HAP-1 (cell line): ENCODE measurements at places on chromosomes 4 and X.

DNA sequence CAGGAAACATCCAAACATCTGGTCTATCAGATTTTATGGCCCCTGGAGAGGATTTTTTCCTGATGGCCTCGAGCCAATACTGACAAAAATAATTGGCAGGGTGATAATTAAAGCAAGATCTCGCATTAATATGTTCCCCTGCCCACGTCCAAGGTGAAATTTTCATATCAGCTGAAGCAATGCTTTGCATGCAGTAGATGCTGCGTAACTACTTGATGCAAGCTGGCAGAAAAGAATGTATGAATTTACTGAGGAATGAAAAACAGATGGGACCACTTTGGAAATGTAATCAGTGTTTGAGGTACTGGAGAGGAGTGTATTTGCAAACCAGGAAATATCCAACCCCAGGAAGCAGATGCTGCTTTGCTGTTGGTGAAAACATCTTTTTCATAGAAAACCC is 36.8 kb upstream of the REST start:
- no peak for DNase-seq

- no peak for DNase-seq
Measured at GRCh38 chr4:153620352-153620751, 63.7 kb upstream of the TLR2 start.

- DNase-seq, result no peak
Measured at GRCh38 chr4:158856852-158857251, 88.0 kb downstream of the FNIP2 start.

GRCh38 chr4:100289530-100289888 is 99.2 kb upstream of the DDIT4L start:
- DNase-seq, result no peak

DNA sequence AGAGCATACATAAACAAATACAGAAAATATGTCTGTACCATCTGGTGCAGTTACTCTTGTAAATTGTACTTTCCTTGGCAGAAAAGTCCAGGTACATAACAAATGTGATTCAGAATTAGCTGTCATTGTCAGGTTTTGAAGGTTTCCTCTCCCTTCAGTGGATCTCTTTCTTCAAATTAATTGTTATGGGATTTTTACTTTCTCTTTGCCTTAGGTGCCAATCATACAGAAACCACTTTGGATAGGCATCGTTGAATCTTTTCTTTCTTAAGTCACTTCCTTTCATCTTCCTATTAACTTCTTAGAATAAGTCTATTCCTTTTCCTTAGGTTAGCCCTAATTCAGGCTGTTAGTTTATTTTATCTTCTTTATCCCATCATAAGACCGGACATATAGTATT is 1992.1 kb upstream of the IGFBP7 start:
- DNase-seq, result no peak

- DNase-seq, result no peak
Measured at GRCh38 chr4:145019346-145019745, 78.7 kb downstream of the ANAPC10 start.

- no peak for DNase-seq
Measured at GRCh38 chrX:71168134-71168533, 23.5 kb downstream of the NLGN3 start.

DNA sequence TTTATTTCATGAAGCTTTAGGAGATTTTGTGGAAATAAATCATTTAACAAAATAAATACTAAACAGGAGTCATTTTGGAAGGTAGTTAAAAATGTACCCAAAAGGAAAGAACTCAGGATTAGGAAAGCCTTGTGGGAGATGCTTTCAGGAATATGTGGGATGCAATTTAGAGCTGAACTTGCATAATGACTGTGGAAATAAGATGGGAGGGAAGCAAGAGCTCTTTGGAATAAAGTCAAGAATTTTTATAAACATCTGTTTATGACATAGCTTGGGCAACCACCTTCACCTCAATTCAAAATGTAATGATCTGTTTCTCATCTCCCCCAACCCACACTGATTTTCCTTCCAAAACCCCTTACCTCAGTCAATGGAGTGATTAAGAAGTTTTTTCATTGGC is 623.8 kb downstream of the FAT4 start:
- DNase-seq, result no peak

GRCh38 chr4:2792711-2793585 is at the start of gene SH3BP2:
TSS of gene SH3BP2 (plus strand) at chr4:2793085. CDS start at chr4:2820618, 27,533 bp downstream.
- peak; percentile 61 for DNase-seq

- DNase-seq, result no peak
Measured at GRCh38 chr4:112552668-112553067, 36.7 kb upstream of the NEUROG2 start.

- no peak for DNase-seq
Measured at GRCh38 chrX:125204681-125205132, 115.0 kb upstream of the TEX13C start.

GRCh38 chrX:81206476-81206875 is 4.6 kb downstream of the SH3BGRL start:
- DNase-seq, result no peak

DNA sequence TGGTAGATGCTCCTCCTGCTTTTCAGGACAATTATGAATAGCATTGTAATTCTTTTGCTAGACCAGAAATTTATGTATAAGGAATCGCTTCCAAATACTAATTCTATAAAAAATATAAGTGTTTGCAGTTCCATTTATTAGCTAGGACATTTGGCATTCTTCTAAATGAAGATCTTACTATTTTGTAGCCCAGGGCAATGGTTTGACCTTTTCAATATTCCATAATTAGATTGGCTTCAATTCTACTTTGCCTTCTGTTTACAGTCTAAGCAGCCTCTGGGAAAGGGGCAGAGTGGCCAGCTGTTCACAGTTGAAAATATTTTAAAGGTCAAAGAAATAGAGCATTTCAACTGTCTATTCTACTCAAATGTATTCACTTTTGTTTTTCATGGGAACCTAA is 912.1 kb upstream of the GRIA3 start:
- DNase-seq, result no peak

DNA sequence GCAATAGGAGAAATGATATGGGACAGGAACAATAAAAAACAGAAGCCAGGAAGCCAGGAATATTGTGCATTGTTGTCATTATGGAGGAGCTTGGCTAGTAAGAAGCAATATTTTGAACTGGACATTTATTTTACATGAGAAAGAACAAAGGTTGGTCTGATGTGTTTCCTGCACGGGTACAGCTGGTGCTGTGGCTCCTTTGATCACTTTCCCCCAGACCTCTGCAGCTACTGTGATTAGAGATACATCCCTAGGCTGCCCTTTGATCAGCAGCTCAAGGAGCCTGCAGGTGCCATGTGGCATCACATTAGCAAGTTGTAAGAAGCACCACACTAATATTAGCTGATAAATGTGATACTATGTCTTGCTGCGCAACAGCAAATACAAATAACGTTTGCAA is 2.5 kb downstream of the PDGFC start:
- no peak for DNase-seq

DNA sequence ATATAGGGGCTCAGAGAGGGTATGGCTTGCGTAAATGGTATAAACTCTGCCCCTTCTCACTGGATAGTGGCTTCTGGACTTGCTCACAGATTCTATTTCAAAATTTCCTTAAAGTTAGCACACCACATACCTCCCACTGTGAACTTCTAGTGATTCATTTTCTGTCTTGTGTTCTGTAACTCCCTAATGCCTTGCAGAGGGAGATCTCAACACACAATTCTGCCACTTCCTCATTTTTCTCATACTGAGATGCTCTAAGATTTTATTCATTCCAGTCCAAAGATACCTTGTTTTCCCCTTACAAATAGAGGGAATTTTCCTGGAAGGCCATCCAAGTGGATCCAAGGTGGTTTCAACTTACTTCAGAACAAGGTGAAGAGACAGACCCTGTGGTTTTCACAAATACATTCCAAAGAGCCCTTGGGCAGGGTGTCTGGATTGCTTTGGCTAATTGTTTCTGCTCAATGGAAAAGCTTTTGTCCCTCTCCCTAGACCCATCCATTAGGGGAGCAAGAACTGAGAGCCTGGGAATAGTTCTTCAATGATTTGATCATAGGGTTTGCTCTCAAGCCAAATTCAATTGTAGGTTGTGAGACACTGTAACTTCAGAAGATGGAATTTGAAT is 52.1 kb upstream of the CAPN6 start:
- no peak for DNase-seq

DNA sequence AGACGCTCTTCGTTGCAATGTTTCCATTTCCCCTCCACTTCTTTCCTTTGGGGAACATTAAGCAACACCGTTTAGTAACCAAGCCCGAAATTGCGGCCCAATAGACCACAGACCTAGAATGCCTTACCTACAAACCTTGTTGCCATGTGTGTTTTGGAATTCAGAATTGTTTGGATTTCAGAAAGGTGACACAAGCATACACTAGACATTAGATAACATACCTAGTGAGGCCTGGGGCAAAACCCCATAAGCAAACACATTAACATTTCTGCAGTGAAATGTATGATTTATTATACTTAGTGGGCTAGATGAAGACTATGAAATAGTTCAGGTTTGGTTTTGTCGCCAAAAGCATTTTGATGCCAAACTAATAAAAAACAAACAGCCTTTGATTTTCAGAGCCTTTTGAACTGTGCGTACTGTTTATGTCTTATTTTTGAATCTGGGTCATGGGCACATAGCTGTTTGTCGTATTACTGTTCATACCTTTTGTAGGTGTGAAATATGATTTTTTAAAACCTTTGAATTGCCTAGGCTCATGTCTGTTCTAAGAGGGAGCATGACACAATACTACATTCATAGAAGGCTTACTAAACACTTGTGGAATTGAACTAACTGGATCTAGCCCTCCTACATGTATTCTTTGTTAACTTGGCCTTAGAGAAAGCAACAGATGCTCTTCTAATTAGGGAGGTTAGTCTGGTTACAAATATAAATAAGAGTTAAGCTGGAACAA is 88.6 kb upstream of the TMEM164 start:
- no peak for DNase-seq

DNA sequence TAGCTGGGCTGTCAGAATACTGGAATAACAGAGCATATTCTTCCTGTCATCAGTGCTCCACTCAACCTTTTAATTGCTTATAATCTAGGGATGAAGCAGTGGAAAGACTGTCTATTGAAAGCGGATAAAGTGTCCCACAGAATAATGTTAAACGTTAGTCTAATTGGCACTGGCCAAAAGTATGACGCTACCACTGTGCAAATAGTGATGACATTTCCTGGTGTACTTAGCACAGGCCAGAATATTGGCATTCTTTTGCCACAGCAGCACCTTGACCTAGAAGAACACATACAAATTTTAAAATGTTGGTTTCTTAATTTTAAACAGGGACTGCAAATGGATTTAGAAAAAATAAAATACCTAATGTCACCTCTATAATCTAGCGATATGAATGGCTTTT is 635.2 kb upstream of the SPANXN1 start:
- DNase-seq, result no peak

DNA sequence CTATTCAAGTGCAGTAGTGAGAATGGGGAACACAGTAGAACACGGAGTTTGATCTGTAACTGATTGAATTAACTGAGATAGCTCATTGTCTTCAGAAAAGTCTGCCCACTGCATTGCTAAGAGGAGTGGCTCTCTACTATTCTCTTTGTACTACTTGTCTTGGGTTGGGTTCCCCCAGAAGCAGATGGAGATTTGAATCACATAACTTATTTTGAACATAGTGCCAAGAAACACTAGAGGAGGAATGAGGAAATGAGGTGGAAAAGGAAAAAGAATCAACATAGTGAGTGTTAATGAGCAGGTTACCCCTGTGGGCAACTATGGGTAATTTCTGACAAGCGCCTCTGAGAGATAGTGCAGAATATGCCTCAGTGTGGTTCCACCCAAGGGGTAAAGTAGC is 362.7 kb downstream of the STIM2 start:
- no peak for DNase-seq

DNA sequence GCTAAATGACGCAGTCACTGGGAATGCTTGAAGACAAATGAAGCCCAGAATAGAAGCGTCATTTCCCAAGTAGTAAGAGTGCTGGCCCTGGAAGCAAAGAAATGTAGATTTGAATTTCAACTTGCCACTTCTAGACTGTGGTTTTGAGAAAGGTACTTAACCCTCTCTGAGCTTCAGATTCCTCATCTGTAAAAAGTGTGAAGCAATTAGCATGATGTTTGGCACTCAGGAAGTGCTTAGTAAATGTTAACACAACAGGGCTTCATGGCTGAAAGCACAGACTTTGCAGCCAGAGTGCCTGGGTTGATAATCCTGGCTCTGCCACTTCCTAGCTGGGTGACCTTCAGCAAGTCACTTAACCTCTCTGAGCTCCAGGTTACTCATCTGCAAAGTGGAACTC is 147.4 kb upstream of the RPS6KA3 start:
- DNase-seq, result no peak

GRCh38 chr4:137448402-137448801 is 83.9 kb downstream of the PCDH18 start:
- DNase-seq, result no peak

DNA sequence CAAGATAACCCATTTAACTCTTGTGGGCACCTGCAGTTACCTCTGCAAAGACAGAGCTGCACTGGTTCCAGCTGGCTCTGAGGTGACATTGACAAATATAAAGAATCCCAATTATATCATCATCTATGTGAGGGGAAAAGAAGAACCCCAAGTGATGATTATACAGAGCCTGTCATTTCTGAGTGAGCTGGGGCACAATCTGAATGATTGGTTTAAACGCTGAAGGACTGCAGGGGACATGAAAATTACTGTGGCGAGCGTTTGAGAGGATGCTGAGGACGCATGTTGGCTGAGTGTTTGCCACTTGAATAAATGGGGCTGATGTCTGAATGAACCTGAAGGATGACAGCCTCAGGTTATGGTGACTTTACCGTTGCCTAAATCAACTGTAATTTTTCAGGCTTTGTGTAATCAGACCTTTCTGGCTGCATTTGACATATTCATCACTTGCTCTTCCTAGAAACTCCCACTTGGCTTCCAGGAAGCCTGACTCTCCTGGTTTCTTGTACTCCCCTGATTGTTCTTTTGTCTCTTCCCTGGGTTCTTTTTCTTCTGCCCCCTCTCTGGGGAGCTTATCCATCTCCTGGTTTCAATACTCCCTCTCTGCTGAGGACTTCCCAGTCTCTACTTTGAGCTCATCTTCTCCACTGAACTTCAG is 4.1 kb upstream of the HSD17B10 start:
- DNase-seq, result no peak

GRCh38 chr4:102843938-102844337 is 16.6 kb upstream of the UBE2D3 start:
- no peak for DNase-seq

DNA sequence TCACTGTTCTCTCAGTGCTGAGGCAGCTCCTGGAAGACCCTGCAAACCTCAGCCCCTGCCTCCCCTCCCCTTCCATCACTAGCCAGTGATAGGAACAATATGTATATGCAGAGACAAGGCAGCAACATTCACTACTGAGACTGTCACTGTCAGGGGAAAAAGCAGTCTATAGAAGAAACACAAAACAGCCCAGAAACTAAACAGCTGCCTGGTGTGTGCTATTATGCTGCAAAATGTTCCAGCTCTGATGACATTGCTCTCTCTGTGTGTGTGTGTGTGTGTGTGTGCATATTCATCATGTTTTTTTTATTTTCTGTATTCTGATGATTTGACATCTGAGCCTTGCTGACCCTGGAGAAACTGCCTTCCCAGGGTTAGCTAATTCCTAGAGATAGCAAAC is 147.2 kb downstream of the SPATA18 start:
- no peak for DNase-seq

- no peak for DNase-seq
Measured at GRCh38 chrX:22043872-22044271, 11.7 kb downstream of the PHEX start.
